IMR-90 (cell line): ENCODE measurements at places on chromosomes 3 and 15. TPM values are rescaled to one million over a fixed set of nuclear protein-coding genes. Genes with fewer than 3 reads are reported as not detected.

The FES gene
- 10.5 and 12.5 TPM in 2 replicates for polyA plus RNA-seq

- H3K27me3 ChIP-seq = no peaks in the 10 kb centered on the region
- H3K36me3 ChIP-seq = no peaks in the 10 kb centered on the region
- H3K4me1 ChIP-seq = no peaks in the 10 kb centered on the region
- H3K27ac ChIP-seq = no peak overlapping the region
- DNase-seq = no peak
- H3K4me3 ChIP-seq = no peak overlapping the region
These were observed 710.6 kb downstream of the EDEM1 start for GRCh38 chr3:5898106-5898505.

The STRA6 gene
- polyA plus RNA-seq = 0.14 and 0.17 TPM in 2 replicates

The THOC7 gene
- polyA plus RNA-seq = 43.5 and 55.9 TPM in 2 replicates

- no peak for DNase-seq
- no peak overlapping the region for H3K4me3 ChIP-seq
- H3K4me1 ChIP-seq = peaks cover 10% of the 10 kb centered on the region
- no peaks in the 10 kb centered on the region for H3K27me3 ChIP-seq
- H3K36me3 ChIP-seq = no peaks in the 10 kb centered on the region
These were observed 405.9 kb upstream of the TBL1XR1 start for GRCh38 chr3:177603148-177603603.

The UBXN7 gene
- polyA plus RNA-seq = 8.3 and 8.6 TPM in 2 replicates
